GM20000 (cell line): ENCODE measurements at places on chromosomes 5 and 9.
A peak's percentile ranks its signal among the peaks of the same experiment; 100 is the strongest.

- no peak for DNase-seq
Measured at GRCh38 chr5:55360190-55360589, 52.4 kb downstream of the MTREX start.

DNA sequence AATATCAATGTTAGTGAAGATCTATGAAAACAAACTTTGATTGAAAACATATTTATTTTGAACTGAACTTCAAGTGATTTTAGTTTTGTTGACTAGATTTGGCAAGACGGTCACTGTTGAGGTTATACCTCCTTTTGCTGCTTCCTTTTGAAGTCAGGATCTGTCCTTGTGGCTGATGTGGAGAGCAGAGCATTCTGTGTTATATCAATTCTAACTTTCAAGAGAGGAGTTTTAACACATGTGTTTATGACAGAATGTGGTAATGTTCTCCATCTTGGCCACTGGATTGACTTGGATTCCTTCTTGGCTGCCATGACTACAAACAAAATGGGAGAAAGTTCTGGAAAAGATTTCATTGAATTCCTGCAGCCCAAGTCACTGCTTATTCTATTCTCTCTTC, 104.0 kb upstream of the ACTBL2 start:
- no peak for DNase-seq

DNA sequence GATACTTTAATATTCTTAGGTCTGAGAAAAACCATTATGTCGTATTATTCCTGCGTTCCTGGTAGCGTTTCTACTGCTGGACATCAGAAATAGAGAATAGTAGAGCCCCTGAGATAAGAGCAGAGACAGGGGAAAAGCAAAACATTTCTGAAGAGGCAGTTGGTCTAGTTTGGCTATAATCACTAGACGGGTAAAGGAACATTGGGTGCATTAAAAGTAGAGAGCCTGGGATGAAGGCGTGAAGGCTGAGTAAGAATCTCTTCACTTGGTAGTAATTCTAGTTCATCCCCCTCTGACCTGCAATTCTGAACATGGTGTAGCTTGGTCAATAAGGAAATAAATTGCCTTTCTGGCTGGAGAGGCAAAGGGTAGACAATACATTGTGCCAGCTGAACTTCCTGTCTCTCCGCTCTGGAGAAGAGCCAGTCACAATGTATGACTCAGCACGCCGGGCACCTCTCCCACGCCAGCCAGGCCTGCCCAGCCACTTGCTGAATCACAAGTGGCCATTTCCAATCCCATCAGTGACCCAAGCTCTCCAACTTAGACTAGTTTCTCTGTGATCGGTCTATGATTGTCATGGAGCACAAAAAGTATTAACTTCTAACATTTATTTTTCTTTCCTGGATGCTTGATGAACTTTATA, 75.4 kb downstream of the STK32A start:
- DNase-seq = no peak

- no peak for DNase-seq
Measured at GRCh38 chr5:134917070-134917815, 12.3 kb downstream of the PCBD2 start.

GRCh38 chr9:134224127-134224526, 59.8 kb upstream of the RNU6ATAC start:
- DNase-seq = no peak

DNA sequence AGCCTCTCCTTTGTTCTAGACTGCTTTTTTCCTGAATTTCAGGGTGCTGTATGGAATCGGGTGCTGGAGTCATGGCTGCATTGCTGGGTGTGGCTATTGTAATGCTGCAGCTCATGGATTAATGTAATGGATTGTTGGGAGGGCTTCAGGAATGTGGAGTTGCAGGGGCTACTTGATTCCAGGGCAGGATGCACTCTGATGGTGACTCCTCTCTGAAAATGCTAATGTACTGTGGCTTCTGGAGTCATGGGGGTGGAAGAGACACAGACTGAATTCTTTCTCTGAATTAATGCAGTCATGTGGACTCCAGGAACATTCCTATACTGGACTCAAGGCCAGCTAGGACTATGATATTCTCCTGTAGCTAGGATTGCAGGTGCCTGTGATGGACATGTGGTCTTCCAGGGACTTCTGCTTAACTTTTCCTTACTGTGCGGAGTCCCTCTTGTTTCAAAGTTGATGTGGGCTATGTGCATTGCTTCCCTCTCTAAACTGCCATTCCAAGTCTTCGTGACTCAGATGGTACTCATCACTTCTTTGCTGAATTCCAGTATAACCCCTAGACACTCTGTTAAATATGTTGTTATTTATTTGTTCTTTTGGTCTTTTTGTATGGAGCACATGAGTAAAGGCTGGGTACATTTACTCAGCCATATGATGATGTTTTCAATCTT, 396.2 kb downstream of the KCTD16 start:
- no peak for DNase-seq

DNA sequence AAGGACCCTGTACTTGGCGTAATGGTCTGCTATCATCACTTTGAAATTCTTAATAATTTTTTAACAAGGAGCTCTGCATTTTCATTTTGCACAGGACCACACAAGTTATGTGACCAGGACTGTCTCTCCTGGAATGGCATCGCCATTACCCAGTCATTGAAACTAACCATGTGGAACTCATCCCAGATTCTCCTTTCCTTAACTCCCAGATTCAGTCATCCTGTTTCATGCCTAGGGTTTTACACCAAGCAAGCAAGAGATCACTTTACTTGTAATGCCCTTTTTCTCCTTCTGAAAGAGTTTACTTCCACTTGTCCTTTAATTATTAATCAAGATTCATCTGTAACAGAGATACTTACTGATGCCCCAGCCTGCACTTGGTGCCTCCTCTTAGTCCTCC, 12.0 kb downstream of the FRMD3 start:
- no peak for DNase-seq

GRCh38 chr9:131237931-131238401, 38.3 kb downstream of the FAM78A start:
- DNase-seq = peak; percentile 79

DNA sequence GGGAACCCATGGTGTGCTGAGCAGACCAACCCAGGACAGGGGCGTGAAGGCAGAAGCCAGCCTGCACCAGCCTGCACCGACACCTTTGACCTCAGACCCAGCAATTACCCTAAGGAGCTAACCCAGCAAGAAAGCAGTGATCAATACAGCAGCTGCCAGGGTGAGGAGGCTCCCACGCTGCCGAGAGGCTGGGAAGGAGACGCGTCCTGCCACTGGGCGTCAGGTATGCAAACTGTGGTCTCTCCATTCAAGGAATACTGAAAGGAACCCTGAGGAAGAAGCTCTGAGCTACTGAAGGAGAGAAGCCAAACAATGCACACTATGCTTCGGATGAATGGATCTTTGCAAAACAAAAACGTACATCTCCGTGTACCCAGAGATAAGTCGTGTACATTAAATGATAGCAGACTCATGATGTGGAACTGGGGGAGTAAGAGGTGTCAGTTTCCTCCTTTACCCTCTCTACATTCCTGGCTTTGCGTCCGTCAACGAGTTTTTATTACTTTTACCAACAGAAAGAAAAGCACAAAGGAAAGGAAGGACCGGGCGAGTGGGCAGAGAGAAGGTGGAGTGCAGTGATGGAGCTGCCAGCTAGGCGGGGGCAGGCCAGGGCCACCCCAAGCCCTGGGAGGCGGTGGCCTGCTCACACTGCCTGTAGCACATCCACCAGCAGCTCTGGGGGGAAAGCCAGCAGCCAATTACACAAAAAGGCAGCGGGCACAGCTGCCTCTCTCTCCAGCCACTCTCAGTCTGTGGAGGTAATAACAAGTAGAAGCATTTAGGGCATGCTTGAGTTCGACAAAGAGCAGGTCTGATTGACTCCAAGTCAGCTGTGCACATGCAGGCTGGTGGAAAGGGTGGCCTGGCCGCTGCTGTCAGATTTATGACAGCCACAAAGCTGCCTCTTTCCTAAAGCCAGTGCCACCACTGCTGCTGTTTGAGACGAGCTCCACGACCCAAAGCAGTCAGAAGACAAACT, 29.3 kb downstream of the RASGEF1C start:
- DNase-seq = no peak

DNA sequence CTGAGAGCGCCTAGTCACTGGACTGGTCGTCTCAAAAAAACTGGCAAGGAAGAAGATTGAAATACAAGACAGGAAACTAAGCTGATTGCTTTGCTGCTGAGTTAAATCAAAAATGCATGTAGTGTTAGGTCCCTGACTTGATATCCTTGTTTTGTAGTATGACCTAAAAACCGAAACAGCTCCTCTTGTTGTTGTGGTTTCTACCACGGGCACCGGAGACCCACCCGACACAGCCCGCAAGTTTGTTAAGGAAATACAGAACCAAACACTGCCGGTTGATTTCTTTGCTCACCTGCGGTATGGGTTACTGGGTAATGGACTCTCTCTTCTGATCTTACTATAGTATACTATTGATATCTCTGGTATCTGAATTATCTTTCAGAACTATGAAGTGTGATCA, 4.3 kb downstream of the MTRR start:
- DNase-seq = no peak

DNA sequence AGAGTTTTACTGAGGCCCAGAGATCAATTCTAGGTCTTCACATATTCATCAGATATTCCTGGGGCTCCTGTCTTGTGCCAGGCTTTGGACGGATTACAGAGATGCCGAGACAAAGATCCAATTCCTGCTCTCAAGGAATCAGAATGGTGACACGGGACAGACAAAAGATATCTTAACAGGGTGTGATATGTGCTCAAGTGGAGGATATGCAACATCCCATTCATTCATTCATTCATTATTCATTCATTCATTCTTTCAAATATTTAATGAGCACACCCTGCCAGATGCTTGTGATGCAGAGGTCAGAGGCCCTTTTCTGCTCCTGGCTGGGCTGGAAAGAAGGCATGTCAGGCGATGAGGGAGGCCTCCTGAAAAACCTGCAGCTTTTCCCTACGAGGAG, 21.8 kb downstream of the LHX2 start:
- DNase-seq = no peak

GRCh38 chr9:18495065-18495464, 21.1 kb downstream of the ADAMTSL1 start:
- no peak for DNase-seq

DNA sequence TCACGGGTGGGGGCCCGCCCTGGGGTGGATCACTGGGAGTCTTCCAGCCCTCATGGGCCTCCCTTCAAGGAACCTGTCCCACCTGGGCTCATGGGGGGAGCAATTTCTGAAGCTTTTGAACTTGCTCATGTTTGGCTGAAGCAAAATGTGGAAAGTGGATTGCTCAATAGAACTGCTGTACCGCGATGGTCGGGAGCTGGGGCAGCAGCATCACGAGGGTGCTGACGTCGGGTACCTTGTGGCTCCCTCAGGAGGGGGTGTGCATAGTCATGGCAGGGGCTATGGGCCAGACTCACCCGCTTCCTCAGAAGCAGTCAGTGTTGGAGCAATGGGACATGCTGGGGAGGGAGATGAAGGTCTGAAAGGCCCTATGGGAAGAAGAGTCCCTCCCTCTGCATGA, 57.9 kb downstream of the PRRT1B start:
- no peak for DNase-seq

- DNase-seq = no peak
Measured at GRCh38 chr5:167402671-167403070, 888.8 kb upstream of the WWC1 start.

GRCh38 chr5:94746731-94747124, 128.3 kb downstream of the SLF1 start:
- peak; percentile 20 for DNase-seq

- no peak for DNase-seq
Measured at GRCh38 chr5:99926463-99926862, 608.7 kb upstream of the FAM174A start.

- no peak for DNase-seq
Measured at GRCh38 chr9:111944241-111944866, 47.7 kb downstream of the UGCG start.

- no peak for DNase-seq
Measured at GRCh38 chr5:173451651-173452050, 123.4 kb upstream of the STC2 start.

DNA sequence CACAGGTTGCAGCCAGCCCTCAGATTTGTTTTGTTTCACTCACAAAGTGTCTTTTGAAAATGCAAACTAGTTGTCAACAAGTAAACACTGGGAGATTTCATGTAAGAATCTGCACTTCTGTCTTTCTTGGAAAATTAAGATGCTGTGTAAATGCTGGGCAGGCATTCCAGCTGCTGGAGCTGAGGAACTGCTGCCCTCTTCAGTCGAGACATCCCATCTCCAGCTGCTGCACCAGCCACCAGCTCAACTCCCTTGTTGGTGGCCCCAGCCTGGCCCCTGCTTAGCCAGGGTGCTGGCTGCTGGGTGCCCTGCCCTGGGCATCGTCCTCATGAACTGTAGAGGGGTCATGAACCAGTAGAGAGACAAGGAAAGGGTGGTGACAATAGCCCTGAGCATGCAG, 33.1 kb upstream of the AFAP1L1 start:
- DNase-seq = no peak

DNA sequence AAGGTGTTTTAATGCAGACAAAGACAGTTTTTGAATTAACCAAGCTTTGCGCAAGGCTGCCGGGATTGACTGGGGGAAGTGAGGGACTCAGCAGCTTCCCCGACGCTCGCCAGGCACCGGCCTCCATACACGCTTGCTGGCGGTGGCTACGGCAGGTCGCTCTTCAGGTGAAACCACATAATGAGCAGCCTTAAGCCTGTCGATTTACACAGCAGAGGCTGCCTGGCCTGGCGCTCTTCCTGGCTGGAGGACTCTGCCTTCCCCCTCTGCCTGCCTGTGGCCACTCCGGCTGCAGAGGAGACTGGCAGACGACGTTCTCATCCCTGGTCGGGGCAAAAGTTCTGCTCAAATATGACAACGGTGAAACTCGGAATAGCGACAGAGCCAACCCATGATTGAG, 9.0 kb upstream of the NOTCH1 start:
- no peak for DNase-seq

GRCh38 chr5:2482778-2483177, 268.7 kb downstream of the IRX2 start:
- DNase-seq = no peak
